NCI-H1105 treated with DMSO at 0.1 percent for 48 hours (cell line): ENCODE measurements at places on chromosomes 2 and 18.

GRCh38 chr2:26614216-26615138 lies 26.7 kb downstream of the CIB4 start:
- no peak for DNase-seq

GRCh38 chr18:5380586-5380985 lies 85.1 kb upstream of the ZBTB14 start:
- no peak for DNase-seq

- DNase-seq: no peak
These were observed 142.9 kb downstream of the ASB1 start for GRCh38 chr2:238569507-238570195.

DNA sequence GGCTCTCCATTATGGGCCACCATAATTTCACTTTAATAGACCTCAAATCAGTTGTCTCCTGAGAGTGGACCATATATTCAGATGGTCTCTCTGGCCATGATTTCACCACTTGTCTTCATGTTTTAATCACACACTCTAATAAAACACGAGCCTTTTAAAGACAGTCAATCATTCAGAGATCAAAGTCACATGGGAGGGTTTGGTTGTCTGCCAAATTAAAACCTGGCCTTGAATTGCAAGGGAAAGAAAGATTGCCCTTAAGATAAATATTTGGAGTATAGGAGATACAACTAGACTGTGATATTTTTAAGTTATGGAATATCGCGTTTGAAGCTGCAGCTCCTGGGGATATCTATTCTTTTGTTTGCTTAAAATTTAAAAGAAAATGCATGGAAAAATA lies 377.8 kb upstream of the DDX18 start:
- peak; percentile 27 for DNase-seq

GRCh38 chr2:168085801-168086361 lies 161.5 kb downstream of the STK39 start:
- DNase-seq: no peak

- no peak for DNase-seq
These were observed 117.7 kb upstream of the TEKT4 start for GRCh38 chr2:94753466-94753998.

DNA sequence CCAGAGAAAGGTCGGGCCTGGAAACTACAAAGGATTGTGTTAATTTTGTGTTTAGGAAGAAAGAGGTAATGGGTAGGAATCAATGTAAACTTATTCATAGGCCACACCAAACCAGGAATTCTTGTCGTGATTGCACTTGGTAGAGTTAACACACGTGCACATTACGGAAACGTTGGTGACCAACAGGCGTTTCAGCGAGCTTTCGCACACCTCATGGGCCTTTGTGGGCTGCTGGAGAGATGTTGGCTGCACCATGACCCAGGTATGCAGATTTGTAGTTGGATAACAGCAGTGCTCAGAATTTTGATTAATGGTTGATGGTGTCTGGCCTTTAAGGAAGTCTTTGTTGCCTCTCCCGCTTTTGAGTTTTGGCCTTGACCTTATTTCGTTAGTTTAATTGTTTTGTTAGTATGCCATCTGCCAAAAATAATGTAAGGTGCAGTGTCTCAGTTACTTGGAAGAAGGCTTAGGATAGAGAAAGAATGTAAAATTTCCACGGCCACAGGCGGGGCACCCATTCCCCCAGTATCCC lies 1.9 kb downstream of the ZNF236 start:
- DNase-seq: no peak

- DNase-seq: no peak
These were observed 192.7 kb downstream of the SEPTIN10 start for GRCh38 chr2:109421101-109421500.

DNA sequence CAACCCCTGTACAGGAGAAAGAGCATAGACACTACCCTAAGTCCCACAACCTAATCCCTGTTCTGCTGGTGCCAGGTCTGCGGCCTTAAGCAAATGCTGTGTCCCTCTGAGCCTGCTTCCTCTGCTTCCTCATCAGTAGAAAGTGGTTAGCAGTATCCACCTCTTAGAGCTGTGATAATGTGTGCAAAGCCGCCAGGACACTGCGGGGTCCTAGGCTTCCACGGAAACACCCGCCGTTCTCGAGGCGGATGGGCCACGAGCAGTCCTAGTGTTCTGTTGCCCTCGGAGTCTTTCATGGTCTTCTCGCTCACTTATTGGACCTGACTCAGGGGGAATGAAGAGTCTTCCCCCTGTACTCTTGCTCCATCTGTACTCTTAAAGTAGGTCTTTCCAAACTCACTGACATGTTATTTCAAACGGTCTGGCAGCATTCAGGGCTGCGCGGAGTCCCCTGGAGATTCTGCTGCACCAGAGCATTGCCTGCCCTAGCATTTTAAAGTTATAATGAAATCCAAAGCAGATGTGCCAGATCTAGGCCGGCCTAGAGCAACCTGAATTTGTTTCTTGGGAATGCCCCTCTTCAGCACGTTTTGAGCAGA lies 107.2 kb upstream of the ZNF236 start:
- no peak for DNase-seq

- DNase-seq: no peak
These were observed 46.8 kb downstream of the TMEM131 start for GRCh38 chr2:97948926-97949325.

DNA sequence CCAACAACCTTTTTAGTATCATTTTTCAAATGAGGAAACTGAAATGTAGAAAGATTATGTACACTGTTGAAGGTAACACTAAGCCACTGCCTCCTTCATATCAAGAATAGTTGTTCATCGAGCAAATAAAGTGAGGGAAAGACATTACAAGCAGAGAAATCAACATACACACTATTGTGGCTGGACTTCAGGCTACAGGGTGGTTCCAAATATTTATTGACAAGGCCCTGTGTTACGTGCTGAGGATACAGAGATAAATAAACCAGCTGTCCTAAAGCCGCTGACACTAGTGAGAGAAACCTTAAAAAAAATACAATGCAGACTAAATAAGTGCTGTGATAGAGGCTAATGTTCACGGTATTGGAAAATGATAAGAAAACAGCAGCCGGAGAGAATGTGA lies 1.9 kb upstream of the LNPK start:
- DNase-seq: no peak

GRCh38 chr2:241114836-241115235 lies 12.7 kb upstream of the MTERF4 start:
- DNase-seq: no peak

- no peak for DNase-seq
These were observed 31.1 kb upstream of the EPG5 start for GRCh38 chr18:45998244-45998643.

DNA sequence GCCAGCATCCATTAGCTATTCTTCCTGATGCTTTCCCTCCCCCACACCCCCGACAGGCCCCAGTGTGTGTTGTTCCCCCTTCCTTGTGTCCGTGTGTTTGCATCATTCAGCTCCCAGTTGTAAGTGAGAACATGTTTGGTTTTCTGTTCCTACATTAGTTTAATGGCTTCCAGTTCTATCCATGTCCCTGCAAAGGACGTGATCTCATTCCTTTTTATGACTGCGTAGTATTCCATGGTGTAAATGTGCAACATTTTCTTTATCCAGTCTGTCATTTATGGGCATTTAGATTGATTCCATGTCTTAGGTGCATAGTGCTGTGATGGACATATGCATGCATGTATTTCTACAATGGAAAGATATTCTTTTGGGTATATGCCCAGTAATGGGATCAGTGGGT lies 104.7 kb downstream of the TMEM185B start:
- DNase-seq: no peak

GRCh38 chr2:233354500-233354924 lies 218 bp downstream of the DGKD start:
- no peak for DNase-seq

GRCh38 chr2:159982842-159983785 lies 79.3 kb downstream of the PLA2R1 start:
- DNase-seq: no peak

GRCh38 chr2:232133078-232133477 lies 171.6 kb downstream of the DIS3L2 start:
- DNase-seq: no peak

DNA sequence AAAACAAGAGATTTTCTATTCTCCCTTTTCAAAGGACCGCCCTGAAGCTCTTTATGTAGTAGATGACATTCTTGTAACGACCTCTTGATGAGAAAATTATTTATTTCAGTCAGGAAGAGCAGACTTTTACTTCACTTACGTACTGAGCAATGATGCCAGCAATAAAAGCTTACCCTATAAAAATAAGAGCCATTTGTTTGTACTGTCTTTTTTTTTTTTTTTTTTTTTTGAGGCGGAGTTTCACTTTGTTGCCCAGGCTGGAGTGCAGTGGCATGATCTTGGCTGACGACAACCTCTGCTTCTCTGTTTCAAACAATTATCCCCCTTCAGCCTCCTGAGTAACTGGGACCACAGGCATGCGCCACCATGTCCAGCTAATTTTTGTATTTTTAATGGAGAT lies 39.2 kb downstream of the CRIM1 start:
- no peak for DNase-seq

GRCh38 chr2:74316627-74317295 lies 26.5 kb downstream of the SLC4A5 start:
- DNase-seq: no peak

DNA sequence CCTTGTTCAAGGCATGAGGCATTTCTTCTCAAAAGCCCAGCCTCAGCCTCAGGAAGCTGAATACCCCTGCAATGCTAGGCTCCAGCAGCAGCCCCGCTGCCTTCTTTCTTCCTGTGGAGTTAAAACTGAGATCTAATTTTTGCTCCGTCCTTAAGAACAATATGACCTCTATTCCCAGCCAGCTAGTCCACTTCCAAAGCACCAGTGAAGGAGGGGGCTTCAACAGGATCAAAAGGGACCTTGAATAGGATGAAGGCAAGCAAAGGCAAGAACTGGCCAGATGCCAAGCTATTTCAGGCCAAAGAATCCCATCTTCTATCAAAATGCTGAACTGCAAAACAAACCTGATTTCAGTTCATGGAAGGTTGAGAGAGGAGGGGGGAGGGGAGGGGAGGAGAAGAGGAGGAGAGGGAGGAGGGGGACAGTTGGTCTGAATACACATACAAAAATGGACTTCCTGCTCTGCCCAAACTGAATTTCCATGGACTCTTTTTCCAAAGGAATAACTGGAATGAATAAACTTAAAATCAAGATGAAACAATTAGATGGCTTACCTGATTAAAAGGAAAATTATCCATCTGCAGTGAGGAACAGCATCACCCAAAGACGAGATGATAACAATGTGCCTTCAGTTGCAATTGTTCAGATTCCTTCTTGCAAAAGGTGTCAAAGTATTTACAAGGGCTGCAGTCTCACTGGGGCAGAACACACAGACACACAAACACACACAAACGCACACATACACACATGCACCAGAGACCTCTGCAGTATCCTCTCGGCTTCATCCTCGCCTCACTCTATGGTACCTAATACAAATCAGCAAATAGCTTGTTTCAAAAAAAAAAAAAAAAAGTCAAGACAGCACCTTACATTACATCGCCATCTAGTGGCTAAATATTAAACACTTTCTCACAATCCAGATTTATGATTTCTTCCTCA lies at the start of gene SCN1A:
SCN1A (minus strand) TSS at position 804 of the 939 bp plus-strand sequence. CDS start 54,399 bp downstream, outside the sequence.
- peak; percentile 73 for DNase-seq

GRCh38 chr2:166381-166780 lies 97.5 kb downstream of the SH3YL1 start:
- peak; percentile 31 for DNase-seq

DNA sequence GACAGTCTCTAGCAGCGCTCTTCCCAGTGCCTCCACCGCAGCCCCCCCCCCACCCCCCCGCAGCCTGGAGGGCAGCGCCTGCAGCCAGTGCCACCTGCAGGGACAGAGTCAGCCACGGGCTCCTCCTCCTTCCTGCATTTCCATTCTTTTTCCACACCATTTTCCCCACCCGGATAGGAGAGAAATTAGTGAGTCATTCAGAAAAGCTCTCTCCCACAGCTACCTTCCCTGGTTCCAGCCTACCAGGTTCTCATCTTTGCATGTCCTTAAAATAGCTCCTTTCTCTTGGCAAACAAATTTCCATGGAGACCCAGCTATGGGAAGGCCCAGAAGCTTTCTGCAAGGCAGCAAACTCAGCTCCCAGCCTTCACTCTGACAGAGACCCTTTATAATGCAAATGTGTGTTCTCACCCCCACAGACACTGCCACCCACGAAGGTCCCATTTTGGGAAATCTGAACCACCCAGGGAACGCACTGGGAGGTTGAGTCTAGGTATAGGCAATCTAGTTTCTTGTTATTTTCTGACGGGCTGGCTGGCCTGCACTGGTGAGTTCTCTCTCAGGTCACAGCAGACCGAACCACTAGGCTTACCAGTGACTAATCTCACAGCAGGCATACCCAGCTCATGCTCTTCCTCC lies 41.8 kb upstream of the ATG16L1 start:
- DNase-seq: no peak

DNA sequence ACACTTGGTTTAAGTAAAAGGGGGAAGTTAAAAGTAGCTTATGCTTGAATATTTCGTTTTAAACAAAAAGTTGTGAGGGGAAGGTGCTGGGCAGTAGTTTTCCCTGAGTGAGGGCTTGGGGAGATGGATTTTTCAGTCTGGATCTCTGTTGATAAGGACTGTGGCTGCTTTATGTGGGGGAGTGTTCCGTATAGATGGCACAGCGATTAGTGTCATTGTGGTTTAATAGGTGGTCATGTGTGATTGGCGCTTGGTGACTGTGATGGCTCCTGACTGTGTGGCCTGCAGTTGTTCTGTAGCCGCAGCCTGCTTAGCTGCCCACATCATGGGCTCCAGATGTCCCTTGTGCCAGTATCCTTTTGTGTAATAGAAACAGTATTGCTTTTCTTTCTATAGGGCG lies 156.2 kb downstream of the WDSUB1 start:
- no peak for DNase-seq

DNA sequence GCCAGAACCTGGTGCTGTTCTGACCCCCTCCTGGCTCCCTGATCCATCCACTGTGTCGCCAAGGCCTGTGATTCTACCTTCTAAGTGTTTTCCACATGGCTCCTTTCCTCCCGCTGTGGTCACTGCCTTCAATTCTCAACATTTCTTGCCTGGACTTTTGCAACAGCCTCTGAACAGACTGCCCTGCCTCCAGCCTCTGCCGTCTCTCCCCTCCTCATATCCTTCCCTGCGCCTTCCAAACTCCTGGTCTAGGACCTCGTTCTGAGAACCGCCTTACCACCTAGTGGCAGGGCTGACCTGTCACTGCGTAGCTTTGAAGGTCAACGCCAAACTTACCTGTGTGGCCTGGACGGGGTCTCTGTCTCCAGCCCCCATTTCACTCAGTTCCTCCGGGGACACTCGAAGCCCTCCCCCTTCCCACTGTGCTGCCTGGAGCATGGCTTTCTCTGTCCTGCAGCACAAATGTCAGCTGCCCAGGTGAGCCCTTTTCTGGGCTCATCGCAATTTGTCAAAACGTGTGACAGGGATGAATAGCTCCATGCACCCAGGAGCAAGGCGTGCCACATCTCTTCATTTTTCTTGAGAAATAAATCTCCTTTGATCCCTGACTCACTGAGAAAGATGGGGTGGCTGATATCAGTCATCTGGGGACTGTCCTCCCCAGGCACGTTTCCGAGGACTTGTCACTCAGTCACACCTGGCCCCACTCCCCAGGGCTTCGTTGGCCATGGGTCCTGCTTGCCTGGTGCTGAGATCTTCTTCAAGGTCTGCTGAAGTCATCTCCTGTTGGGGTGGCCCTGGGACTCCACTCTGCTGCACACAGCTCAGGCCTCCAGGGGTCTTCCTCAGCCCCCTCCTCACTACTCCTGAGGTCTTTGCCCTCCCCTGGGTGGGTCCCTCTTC lies 46.7 kb downstream of the LDLRAD4 start:
- no peak for DNase-seq

GRCh38 chr2:240626531-240627300 lies 1.4 kb downstream of the GPR35 start:
- DNase-seq: no peak
